ENCODE measurements at places on chromosomes 16 and 17.
A peak's percentile ranks its signal among the peaks of the same experiment; 100 is the strongest.

DNA sequence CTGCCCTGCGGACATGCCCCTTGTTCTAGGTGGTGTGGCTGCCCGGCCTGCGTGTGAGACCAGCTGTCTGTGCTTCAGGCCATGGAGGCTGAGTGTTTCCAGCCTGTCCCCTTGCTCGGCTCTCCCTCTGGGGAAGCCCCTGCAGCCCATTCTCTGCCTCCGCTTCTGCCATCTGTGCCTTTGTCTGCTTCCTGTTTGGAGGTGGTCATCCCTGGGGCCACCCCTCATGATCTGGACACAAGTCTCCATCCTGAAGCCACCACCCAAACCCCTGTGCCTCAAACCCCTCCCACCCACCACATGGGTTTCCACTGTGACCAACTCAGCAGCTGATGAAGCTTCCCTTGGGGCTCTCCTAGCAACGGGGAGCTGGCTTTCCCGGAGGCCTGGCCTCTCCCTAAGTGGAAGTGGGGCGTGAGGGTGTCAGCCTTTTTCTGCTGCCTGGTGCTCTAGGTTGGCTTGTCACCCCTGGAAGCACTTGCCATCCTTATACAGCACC is 184.9 kb downstream of the SEC14L1 start:
- H3K4me1 ChIP-seq = peaks cover 40% of the 10 kb centered on the region
- H3K4me3 ChIP-seq = no peak overlapping the region
- H3K36me3 ChIP-seq = peaks cover 3% of the 10 kb centered on the region
- H3K27me3 ChIP-seq = no peaks in the 10 kb centered on the region

GRCh38 chr17:75645889-75646637 is 12.8 kb downstream of the SMIM5 start:
- peak overlapping the region; percentile 66 for H3K27ac ChIP-seq
- peaks cover 4% of the 10 kb centered on the region for H3K36me3 ChIP-seq
- no peaks in the 10 kb centered on the region for H3K27me3 ChIP-seq
- peak; percentile 20 for DNase-seq
- H3K4me1 ChIP-seq = peaks cover 5% of the 10 kb centered on the region

- no peak for DNase-seq
- no peaks in the 10 kb centered on the region for H3K27me3 ChIP-seq
- H3K4me3 ChIP-seq = no peak overlapping the region
- H3K4me1 ChIP-seq = no peaks in the 10 kb centered on the region
- H3K36me3 ChIP-seq = no peaks in the 10 kb centered on the region
- H3K27ac ChIP-seq = no peak overlapping the region
Observed at GRCh38 chr16:19029980-19030379, 37.4 kb upstream of the COQ7 start.

DNA sequence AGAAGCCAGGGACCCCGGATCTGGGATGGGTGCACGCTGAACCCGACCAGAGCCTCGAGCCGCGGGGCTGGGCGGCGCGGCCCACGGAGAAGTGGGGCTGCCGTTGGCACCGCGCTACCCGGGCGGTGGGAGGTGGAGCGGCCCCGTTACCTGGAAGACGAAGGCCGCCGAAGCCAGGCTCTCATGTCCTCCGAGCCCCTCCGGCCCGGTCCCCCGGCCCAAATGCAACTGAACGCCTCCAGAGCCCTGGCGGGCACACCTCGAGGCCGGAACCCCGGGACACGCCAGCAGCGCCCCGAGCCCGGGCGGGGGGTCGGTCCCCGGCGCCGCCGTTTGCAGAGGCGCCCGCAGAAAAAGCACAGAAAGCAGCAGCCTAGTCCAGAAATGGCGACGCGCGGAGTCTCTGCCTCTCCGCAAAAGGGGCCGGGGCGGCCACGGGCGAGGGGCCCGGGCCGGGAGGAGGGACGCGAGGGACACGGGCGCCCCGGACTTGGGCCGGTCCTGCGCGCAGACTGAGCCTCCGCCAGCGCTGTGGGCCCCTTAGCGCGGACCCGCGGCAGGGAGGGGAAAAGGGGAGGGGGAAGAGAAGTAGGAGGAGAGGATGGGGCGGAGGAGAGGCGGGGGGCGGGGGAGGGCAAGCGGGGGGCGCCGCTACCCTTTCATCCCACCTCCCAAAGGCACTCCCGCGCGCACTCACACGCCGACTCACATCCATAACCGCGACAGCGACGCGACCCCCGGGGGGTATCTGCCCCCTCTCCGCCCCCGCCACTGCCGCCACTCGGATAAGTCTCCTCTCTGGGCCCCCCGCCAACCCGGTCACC is 1.4 kb downstream of the AXIN2 start:
- DNase-seq = peak; percentile 27
- no peaks in the 10 kb centered on the region for H3K36me3 ChIP-seq
- no peak overlapping the region for H3K27ac ChIP-seq
- H3K4me1 ChIP-seq = peaks cover 26% of the 10 kb centered on the region
- peak overlapping the region; percentile 78 for H3K4me3 ChIP-seq

DNA sequence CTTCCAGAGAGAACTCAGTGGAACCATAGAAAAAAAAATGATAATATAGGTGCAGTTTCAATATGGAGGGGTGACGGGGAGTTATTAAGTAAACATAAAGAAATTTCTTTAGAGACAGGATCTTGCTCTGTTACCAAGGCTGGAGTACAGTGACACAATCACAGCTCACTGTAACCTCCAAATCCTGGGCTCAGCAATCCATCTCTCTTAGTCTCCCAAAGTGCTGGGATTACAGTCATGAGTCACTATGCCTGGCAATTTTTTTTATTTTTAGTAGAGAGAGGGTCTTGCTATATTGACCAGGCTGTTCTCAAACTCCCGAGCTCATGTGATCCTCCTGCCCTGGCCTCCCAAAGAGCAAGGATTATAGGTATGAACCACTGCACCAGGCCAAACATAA is 48.8 kb downstream of the NLRC5 start:
- no peaks in the 10 kb centered on the region for H3K27me3 ChIP-seq
- H3K36me3 ChIP-seq = peaks cover 68% of the 10 kb centered on the region
- peaks cover 88% of the 10 kb centered on the region for H3K4me1 ChIP-seq
- H3K27ac ChIP-seq = peak overlapping the region; percentile 84
- H3K4me3 ChIP-seq = peak overlapping the region; percentile 37
- DNase-seq = no peak

DNA sequence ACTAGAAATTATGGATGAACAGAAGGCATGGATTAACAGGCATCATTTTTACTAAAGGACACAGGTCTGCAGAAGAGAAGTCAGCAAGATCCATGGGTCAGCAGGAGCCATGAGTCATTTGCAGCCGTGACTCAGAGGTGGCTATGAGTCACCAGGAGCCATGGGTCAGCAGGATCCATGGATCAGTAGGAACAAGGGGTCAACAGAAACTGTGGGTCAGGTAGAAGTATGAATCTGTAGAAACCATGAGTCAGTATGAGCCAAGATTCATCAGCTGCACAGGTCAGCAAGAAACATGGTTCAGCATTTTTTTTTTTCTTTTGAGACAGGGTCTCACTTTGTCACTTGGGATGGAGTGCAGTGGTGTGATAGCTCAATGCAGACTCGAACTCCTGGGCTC is 58.2 kb upstream of the HS3ST4 start:
- no peak overlapping the region for H3K27ac ChIP-seq
- peaks cover 12% of the 10 kb centered on the region for H3K27me3 ChIP-seq
- H3K4me3 ChIP-seq = no peak overlapping the region
- no peak for DNase-seq
- no peaks in the 10 kb centered on the region for H3K4me1 ChIP-seq

DNA sequence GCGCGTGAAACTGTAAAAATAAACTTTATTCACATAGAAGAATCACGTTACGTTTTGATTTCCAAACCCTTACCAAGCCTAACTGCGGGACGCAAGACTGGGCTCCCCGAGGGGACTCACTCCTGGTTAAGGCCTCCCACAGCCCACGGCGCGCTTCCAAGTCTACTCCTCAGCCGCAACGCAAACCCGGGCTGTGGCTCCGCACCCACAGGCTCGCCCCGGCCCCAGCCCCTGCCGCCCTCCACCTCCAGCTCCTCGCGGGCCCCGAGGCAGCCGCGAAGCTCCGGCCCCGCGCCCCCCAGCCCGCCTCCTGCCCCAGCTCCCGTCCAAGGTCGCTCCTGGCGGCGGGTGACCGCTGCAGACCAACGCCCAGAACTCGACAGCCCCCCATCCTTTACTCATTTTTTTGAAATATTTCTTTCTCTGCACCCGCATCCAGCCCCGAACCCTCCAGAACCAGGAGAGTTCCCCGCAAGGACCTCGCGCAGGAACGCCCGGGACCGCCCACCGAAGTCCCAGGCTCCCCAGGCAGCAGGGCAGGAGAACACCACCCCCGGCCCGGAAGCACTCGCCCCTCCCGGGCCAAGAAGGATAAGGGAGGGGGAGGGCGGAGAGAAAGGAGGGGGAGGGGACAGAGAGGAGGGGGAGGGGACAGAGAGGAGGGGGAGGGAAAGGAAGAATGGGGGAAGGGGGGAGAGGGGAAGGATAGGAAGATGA is 912 bp downstream of the USP22 start:
- peak; percentile 75 for DNase-seq
- no peaks in the 10 kb centered on the region for H3K27me3 ChIP-seq
- peaks cover 22% of the 10 kb centered on the region for H3K36me3 ChIP-seq
- peak overlapping the region; percentile 99 for H3K4me3 ChIP-seq
- H3K27ac ChIP-seq = peak overlapping the region; percentile 98

DNA sequence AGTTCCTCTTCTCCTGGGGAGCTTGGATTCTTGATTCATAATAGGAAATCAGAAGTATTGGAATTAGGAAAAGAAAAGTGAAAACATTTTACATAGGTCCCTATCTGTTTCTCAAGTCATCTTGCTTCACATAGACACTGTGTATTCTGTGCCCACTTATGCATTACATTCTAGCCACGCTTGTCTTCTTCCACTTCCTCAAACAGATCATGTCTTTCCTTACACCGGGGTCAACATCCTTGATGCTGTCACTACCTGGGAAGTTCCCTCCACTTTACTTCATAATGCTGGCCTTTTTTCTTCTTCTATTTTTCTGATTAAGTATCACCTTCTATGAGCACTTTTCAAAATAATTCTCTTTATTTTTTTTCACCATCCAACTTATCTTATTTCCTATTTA is 606.4 kb upstream of the CDH8 start:
- H3K27me3 ChIP-seq = no peaks in the 10 kb centered on the region
- H3K4me1 ChIP-seq = no peaks in the 10 kb centered on the region
- no peak for DNase-seq
- H3K27ac ChIP-seq = no peak overlapping the region

GRCh38 chr16:88194397-88195268 is 188.1 kb upstream of the ZNF469 start:
- H3K27me3 ChIP-seq = peaks cover 6% of the 10 kb centered on the region
- DNase-seq = no peak
- no peak overlapping the region for H3K4me3 ChIP-seq
- no peak overlapping the region for H3K27ac ChIP-seq
- no peaks in the 10 kb centered on the region for H3K4me1 ChIP-seq

DNA sequence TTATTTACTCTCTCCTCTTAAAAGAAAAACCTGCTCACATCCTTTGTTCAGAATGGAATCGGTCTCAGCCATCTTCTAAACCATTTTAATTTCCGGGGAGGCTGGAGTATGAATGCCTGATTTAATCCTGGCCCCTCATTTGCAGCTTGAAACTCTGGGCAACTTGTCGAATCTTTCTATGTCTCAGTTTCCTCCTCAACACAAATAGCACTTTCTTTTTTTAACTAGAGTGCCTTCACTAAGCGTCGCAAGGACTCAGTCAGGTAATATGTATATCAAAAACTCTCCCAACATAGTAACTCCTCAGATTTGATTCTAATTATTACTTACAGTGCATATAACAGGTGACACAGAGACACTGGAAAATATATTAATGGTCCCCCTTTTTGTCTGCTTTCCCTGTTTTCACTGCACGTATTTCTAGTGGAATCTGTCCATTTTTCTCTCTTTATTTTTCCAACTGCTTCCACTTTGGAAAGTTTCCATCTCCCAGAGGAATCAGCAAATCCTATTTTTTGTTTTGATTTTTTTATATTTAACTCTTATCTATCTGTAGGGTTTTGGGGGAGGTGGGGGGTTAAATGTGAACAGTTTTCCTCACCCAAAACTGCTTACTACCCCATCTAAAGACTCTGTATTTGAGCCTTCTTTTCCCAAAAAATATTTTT is 18.6 kb downstream of the SNN start:
- peaks cover 31% of the 10 kb centered on the region for H3K4me1 ChIP-seq
- peaks cover 25% of the 10 kb centered on the region for H3K36me3 ChIP-seq
- no peak for DNase-seq
- H3K27ac ChIP-seq = peak overlapping the region; percentile 38
- H3K4me3 ChIP-seq = no peak overlapping the region
- H3K27me3 ChIP-seq = no peaks in the 10 kb centered on the region

DNA sequence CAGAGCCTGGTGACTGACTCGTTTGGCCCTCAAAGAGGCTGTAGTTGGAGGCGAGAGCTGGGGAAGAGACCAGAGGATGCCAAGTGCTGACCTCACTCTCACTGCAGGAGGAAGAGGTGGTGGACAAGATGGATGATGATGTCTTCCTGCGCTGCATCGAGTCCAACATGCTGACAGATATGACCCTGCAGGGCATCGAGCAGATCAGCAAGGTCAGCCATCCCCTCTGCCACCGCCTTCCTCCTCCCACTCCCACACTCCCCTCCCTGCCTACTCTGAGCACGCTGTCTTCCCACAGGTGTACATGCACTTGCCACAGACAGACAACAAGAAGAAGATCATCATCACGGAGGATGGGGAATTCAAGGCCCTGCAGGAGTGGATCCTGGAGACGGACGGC is 26.9 kb downstream of the POLR2A start:
- H3K4me1 ChIP-seq = no peaks in the 10 kb centered on the region
- H3K27ac ChIP-seq = peak overlapping the region; percentile 11
- H3K27me3 ChIP-seq = no peaks in the 10 kb centered on the region
- no peak overlapping the region for H3K4me3 ChIP-seq

GRCh38 chr16:53995378-53995777 is 291.2 kb downstream of the IRX3 start:
- H3K4me3 ChIP-seq = no peak overlapping the region
- H3K27ac ChIP-seq = no peak overlapping the region
- no peak for DNase-seq
- H3K27me3 ChIP-seq = no peaks in the 10 kb centered on the region
- H3K36me3 ChIP-seq = peaks cover 15% of the 10 kb centered on the region
- no peaks in the 10 kb centered on the region for H3K4me1 ChIP-seq

- peaks cover 19% of the 10 kb centered on the region for H3K4me1 ChIP-seq
- no peak for DNase-seq
- H3K36me3 ChIP-seq = peaks cover 12% of the 10 kb centered on the region
- H3K4me3 ChIP-seq = no peak overlapping the region
- no peaks in the 10 kb centered on the region for H3K27me3 ChIP-seq
Observed at GRCh38 chr17:17084317-17084835, 42.1 kb downstream of the MPRIP start.

GRCh38 chr16:31184888-31185287 is 4.9 kb downstream of the FUS start:
- peaks cover 74% of the 10 kb centered on the region for H3K4me1 ChIP-seq
- H3K4me3 ChIP-seq = peak overlapping the region; percentile 42
- no peak for DNase-seq
- peaks cover 93% of the 10 kb centered on the region for H3K36me3 ChIP-seq
- H3K27me3 ChIP-seq = peaks cover 11% of the 10 kb centered on the region
